ENCODE measurements at places on chromosomes 4 and X.

DNA sequence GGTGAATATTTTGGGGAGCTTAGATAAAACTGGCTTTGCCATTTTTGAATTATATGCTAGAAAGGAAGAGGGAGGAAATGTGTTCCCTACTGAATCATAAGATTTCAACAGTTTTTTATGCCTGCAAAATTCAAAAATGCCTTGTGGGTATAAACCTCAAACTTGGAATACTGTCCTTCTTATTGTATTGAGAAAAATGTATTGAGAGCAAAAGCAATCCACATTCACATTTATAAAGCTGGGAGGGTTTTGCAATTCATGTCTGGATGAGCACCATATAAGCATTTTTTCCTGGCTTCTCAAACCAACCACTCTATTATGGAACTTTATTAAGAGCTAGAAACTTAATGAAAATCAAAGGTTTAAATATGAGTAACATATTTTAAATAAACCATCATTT is 289.8 kb downstream of the PCDH7 start:
- DNase-seq: no peak

DNA sequence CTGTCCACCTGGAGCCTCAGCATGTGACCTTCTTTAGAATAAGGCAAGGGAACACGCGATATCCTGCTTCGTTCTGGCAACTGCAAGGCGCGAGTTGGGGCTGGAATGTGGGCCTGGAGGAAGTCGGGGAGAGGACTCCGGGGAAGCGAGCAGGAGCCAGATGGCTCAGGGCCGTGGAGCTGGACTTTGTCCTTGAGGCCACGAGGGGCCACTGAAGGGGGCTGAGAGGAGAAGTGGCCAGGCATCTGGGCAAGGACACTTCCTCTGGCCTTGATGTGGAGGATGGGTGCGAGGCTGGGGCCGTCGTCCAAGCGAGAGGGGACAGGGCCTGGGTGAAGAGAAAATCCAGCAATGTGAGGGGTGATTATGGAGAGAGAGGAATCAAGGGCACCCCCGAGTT is 12.2 kb upstream of the DUSP9 start:
- DNase-seq: no peak

DNA sequence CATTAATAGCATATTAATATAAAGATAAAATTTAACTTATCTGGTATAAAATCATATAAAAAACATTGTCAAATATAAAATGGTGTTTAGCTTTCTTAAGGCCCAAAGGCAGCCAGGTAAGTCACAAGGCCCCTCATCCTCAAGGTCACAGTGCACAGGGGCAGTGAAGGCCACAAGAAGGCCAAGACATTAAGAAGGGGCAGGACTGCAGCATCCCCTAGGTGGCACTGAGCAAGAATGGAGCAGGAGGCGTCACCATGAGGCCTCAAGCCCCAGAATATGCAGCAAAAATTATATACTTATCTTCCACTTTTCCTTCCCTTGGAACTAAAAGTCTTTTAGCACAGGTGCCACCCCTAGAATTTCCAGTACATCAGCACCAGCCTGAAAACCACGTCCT is 49.5 kb upstream of the MAGEA8 start:
- no peak for DNase-seq

- no peak for DNase-seq
These were observed 16.6 kb downstream of the DCK start for GRCh38 chr4:71009890-71010588.

- DNase-seq: no peak
These were observed 216.4 kb upstream of the RASGEF1B start for GRCh38 chr4:81688085-81688484.

DNA sequence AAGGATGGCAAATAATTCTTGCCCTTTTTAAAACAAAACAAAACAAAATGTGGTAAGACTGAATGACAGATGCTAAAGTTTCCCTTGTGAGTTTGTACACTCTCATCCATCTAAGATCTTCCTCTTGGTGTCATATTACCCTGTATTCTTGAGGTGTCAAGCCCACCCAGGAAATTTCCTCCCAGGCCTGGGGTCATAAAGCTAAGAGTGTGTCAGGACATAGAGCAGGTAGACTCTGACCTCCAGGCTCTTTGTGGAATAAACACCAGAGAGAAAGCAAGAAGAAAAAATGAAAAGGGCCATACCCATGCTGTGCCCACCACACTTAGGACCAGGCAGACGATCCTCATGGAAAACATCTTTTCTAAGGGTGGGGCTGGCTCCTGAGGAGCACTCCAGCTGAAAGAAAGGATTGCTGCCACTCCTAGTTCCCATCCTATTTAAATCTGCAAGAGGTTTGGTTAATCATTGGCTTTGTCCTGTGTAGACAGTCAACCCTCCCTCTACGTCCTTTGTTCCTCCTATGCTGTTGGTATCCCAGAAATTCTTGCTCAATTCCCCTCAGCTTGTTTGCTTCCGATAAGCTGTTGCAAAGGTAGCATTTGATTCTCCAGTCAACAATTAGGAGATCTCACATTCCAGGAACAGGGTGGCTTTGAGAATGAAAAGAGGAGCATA is at the start of gene FGA:
TSS of gene FGA (minus strand) at position 414 of the 678 bp plus-strand sequence. CDS start at position 359, 55 bp downstream.
- DNase-seq: no peak

- DNase-seq: no peak
These were observed 17.6 kb downstream of the GRPR start for GRCh38 chrX:16140983-16141382.

- no peak for DNase-seq
These were observed 15.5 kb upstream of the SH3D19 start for GRCh38 chr4:151340751-151341385.

- DNase-seq: no peak
These were observed 71.0 kb upstream of the BMP2K start for GRCh38 chr4:78704981-78705683.

All from left renal pelvis (tissue), 4 donors.